ENCODE measurements at places on chromosomes 4 and X. TPM values are rescaled to one million over a fixed set of nuclear protein-coding genes. Genes with fewer than 3 reads are reported as not detected.
A peak's percentile ranks its signal among the peaks of the same experiment; 100 is the strongest.

AR gene
- total RNA-seq: 20.2 TPM

FAM133A gene
- 0.31 TPM for total RNA-seq

SOX3 gene
- 0.49 TPM for total RNA-seq

NAP1L2 gene
- total RNA-seq: 11.5 TPM

TENT5D gene
- total RNA-seq: not detected

DNA sequence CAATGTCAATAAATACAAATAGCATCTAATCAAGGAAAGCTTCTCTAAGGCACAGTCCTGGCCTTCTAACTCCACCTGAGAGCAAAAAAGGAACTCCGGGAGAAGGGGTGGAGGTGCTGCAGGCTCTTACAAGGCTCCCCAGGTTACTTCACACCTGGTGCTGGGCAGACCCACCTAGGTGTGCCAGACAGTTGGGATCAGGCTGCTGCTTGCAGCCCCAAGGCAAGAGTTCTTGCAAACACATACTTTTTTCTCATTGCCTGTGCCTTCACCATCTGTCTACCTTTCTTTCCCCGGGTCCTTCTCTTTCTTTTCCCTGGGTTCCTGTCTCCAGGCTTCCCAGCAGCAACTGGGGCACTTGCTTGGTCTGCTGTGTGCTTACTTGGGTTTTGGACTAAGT is 81.4 kb upstream of the STIM2 start:
- no peak for DNase-seq

DNA sequence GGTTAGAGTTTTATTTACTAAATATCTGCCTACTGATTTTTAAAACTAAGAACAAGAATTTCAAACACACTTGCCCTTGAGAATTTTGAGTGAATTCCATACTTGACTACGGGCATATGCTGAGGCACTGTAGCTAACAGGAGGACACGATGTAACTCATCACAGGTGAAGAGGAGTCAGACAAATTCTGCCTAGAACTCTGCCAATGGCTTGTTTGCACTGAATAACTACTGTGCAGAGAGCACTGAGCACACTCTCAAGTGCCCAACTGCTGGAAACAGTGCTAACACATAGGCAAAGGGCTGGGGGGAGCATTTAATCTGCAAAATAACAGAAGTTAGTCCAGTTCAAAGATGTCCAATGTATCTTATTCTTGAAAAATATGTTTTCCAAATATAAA is 104.4 kb downstream of the WDFY3 start:
- DNase-seq: no peak

DNA sequence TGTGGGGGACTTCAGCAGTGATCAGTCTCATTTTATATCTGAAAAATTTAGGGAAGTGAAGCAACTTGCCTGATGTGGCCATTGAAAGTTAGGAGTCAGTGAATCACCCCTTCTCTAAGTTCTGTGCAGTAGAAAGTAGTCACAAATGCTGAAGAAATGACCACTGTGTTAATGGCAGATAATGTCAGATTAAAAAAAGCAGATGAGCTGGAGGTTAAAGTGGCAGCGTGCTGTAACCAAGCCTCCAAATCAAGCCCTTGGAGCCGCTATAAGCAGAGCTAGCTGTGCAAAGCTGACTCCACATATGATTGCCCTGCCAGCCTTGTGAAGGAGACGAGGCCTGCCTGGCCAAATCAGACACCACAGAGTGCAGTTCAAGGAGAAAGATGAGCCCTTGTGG is 39.2 kb upstream of the PDE5A start:
- DNase-seq: no peak

GRCh38 chrX:114582698-114583395 is 1.0 kb upstream of the HTR2C start:
- DNase-seq: no peak

GRCh38 chr4:76767983-76768382 is 130.0 kb downstream of the SOWAHB start:
- DNase-seq: no peak

- DNase-seq: no peak
Observed at GRCh38 chr4:24266951-24267722, 317.2 kb downstream of the DHX15 start.

DNA sequence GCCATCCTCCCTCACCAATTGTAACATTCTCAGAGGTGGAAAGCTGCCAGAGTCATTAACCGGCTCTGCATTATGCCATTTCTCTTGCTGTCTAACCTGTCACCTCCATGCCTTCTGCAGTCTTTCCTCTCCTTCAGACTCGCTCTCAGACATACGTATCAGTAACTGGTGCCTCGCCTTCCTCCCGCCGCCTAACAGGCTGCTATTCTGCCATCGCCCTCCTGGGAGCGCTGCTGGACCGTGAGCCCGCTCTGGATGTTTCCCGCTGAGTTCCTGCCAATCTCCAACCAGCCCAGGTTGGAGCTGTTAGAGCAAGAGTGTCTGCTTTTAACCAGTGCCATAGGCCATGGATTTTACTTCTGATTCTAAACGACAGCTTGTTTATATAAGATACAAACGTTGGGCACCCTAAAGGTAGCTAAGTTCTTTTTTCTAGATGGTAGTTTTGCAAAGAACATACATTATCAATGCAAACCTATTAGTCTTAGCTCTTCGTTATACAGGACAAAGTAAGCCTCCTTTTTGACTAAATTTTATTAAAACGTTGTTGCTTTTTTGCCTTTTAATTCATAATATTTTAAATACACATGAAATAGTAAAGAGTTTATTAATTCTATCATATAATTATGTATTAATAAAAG is 59.5 kb upstream of the NEIL3 start:
- DNase-seq: peak; percentile 85

All from endothelial cell (in vitro differentiated cells).